GM10248 (cell line): ENCODE measurements at places on chromosomes 2 and 18.

GRCh38 chr2:28293416-28293815, 99.2 kb upstream of the FOSL2 start:
- no peak for DNase-seq

DNA sequence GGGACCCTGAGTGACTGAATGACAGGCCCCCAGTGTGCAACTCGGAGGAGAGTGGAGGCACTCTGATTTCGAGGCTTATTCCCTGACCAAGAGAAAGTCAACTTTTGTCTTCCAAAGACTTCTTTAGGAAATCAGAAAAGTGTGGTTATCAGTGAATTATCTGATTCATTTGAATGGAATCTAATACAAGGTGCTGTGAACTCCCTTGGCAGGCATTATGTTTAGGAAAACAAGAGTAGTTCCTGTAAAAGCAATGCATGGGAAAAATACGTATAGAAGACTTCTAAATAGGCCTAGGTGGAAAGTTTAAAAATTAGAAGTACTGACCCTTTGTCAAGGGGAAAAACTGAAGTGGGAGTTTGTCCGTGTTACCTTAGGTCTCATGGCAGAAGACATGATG, 269.4 kb downstream of the GBX2 start:
- DNase-seq, result no peak

DNA sequence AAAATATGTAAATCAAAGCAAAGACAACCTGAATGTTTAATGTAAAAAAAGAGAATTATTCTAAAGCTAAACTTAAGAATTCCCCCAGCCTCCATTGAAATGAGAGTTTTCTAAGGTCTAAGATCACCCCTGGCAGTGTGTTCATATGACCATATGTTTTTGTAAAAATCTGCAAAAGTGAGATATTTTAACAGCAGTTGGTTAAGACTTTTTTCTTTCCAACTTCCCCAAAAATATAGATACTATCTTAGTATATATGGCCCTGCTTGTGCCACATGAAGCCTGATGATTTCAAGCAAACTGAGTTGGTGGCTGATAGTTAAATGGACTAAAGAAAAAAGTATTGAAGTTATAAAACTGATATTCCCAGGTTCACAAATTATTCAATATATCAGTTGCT, 35.4 kb downstream of the ZNF804A start:
- DNase-seq, result no peak

- DNase-seq, result no peak
These were observed 567.2 kb downstream of the TMX3 start for GRCh38 chr18:68147728-68148127.

DNA sequence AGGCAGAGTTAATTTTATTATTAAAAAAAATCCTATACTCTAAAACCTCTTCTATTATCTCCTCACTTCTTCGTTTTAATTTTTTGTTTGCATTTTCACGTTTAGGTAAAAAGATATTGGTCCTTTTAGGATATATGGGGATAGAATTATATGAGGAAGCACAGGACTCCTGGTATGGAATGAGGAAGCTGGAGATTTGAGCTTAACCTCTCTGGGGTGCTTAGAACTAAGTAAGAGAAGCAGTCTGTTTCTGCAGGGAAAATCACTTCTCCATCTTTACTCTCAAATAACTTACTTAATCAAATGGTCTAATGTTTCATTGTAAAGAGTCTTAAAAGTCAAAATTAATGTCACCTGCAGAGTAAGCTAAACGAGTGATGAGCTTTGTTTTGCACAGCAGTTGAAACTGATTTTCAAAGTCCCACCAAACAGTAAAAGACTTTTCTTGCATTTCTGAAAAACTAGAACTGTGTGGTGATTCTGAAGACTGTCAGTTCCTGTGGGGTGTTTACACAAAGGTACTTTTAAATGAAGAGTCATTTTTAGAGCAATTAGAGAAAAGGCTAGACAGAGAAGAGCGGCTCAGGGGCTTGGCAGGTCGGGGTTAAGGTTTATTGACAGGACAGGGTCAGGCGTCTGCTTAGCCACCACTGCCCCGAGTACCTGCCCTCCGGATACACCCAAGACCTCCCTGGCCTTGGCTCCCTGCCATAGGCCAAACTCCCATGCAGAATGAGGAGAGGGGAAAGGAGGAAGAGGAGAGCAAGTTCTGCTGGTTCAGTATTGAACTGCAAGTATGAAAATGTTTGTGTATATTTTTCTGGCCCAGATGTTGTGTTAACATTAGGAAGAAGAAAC, 21.6 kb downstream of the METAP1D start:
- DNase-seq, result no peak

GRCh38 chr2:224072541-224073188, 33.6 kb upstream of the SERPINE2 start:
- no peak for DNase-seq

- DNase-seq, result no peak
These were observed 251.3 kb upstream of the ETAA1 start for GRCh38 chr2:67145851-67146250.

DNA sequence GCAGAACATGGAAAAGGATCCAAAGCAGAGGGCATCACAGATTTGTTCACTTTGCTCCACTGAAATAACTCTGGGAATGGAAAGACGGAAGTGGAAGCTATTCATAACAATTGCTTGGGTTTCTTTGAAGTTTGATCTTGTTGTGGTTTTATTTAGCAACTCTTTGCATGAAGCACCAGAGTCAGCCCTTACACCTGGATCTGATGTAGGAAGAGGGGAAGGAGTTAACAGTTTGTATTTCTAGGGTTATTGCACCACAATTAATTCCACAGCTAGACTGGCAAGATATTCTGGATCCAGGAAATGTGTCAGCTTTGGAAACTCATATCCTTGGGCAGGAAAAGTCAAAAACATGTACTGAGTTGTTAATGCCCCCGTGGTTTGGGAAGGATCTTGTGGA, 1143.4 kb downstream of the CNTNAP5 start:
- no peak for DNase-seq

DNA sequence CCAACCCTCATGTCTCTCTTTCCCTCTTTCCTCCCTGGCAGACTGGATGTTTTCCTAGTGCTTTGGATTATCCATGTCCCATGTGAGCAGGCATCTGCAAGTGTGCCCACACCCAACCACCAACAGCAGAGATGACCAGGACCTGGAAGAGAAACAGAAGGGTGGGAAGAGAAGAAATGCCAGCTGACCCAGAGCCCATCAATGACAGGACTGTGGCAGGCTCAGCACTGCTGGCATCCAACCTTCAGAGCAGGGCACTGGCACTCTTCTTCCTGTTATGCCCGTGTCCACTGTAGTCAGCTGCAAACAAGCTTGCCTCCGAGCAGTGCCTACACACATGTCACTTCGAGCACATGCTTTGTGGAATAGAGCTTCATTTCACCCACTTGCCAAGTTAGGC, 121.1 kb downstream of the TANC1 start:
- DNase-seq, result no peak
